Activated CD8-positive, alpha-beta memory T cell treated with anti-CD3 and anti-CD28 coated beads for 1 hour (primary cell): ENCODE measurements at places on chromosomes 7 and 10.

DNA sequence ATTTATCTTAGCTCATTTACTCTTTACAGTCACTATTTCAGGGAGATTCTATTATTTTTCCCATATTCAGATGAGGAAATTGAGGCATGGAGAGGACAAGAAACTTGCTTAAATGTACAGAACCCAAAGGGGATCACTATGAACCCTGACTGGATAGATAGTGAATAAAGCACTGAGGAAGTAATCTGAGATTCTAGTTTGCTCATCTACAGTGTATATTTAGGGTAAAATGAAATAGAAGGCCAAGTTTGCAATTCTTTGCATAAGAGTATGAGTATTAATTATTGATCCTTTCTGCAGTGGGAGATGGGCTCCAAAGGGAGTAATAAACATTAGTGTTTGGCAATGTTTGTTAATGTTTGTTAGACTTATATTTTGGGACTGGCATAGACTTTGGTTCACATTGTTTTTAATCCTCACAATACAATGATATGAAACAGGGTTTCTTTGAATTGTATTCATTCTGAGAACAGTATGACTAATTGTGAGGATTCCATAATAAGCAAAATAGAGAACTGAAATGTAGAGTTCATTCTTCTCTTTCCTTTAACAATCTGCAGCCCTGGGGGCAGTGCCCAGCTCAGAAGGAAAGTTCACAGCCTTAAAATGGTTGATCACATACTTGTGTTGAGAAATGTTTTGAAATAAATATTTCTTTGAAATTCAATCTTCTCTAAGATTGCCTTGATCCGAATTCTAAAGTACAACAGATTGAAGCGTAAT, 131.0 kb upstream of the ZNF804B start:
- no peak for DNase-seq

DNA sequence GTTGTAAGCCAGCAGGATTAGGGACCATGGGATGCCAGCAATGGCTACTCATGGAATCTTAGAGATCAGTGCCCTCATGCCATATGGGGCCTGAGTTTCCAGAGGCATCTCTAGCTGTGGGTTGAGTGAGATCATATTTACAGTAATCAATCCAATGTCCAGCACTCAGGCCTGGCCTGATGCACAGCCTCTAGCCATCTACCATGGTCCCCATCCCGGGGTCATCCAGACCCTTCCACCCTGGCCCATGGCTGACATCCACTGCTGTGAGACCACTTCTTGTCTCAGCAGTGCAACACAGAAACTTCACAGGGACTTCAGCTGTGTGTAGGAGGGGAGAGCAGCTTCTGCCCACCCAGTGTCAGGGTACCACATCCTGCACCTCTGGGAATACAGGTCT, 6.5 kb upstream of the ADCY1 start:
- DNase-seq: no peak

- no peak for DNase-seq
Observed at GRCh38 chr10:109934958-109935793, 11.9 kb upstream of the XPNPEP1 start.

GRCh38 chr10:119701861-119702260, 24.0 kb upstream of the INPP5F start:
- no peak for DNase-seq

DNA sequence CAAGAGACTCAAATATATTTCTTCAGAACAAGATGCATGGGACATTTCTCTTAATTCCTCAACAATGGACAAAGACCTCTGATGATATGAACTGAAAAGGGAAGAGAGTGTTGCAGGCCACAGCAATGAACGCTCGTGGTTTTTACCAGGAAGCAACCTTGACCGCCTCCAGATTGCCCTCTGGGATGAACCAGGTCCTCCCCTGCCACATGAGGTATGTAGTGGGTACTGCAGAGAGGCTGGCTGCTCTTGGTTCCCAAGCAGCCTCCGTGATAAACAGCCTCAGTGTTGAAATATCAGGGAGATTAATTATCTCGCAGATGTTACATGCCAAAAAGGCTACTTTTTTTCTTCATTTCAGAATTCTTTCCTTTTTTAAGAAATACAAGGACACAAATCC, 338.8 kb downstream of the ELMO1 start:
- DNase-seq: no peak

DNA sequence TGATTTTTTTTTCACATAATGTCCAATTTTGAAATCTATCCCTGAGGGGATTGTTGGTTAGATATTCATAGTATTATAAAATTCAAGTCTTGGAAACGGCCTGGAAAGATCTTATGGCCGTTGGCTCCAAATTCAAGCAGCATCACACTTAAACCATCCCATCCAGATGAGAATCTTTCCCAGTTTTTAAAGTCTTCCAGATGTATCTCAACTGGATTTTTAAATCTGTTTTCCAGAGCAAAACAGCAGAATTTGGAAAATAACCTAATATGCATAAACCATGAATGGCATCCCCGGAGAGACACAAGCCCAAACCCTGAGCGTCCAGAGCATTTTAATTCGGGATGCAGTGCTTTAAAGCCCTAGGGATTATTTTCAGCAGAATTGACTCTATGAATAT, 208.2 kb upstream of the PRKCQ start:
- DNase-seq: no peak

- no peak for DNase-seq
Observed at GRCh38 chr10:71719464-71720201, at the start of gene C10orf105. Gene C10orf105 (minus strand): TSS chr10:71719778. CDS start chr10:71716337, 3,441 bp downstream.

GRCh38 chr10:79932307-79932706, 16.6 kb downstream of the SFTPD start:
- DNase-seq: no peak

- no peak for DNase-seq
Observed at GRCh38 chr7:148211740-148212151, 378.8 kb upstream of the C7orf33 start.

GRCh38 chr10:110337906-110338305, 33.2 kb upstream of the SMNDC1 start:
- DNase-seq: no peak

DNA sequence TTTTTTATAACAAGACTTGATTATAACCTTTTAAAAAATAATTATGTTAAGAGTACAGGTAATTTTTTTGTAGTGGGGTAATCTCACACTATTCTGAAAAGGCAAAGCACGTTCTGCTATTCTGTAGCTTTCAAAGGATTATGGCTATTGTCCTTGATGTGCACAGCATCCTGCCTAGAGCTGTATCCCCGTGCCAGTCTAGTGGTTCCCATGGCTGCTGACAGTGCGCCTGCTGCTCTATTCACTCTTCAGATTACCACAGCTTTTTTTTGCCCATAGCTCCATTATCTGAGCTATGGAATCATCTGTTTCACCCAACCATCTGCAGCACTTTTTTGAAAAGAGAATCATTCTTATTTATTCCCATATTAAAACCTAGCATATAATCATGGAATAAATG, 723.4 kb downstream of the PHTF2 start:
- DNase-seq: no peak

DNA sequence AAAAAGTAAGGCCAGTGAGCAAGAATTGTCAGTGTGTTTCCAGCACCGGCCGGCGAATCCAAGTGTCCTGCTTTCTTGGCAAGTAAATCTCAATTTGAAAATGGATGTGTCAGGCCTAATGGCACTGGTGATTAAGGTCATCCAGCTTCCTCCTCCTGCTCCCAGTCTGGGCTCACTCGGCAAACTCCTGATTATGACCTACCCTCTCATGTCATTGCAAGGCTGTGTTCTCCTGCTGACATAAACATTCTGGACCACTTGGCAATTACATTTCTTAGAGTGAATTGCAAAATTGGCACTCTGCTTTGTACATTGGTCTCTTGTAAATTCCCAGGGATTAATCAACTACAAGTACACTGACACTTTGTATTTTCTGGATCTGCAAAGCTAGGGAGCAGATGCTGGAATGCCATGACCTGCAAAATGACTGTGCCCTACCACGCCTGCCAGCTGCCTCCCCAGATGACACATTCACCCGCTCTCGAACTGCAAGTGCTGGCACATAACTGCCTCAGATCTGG, 473.8 kb downstream of the KIF20B start:
- DNase-seq: no peak

GRCh38 chr7:115128154-115128553, 206.3 kb downstream of the MDFIC start:
- DNase-seq: no peak

- no peak for DNase-seq
Observed at GRCh38 chr7:154746571-154747360, 256.2 kb downstream of the PAXIP1 start.

- no peak for DNase-seq
Observed at GRCh38 chr7:158655931-158656441, 48.6 kb downstream of the NCAPG2 start.

GRCh38 chr7:64359543-64359942, 45.8 kb downstream of the ZNF736 start:
- no peak for DNase-seq
